ENCODE measurements at places on chromosomes 13 and 19.

- no peak for DNase-seq
Measured at GRCh38 chr19:16316506-16316882, 8.1 kb upstream of the KLF2 start.

DNA sequence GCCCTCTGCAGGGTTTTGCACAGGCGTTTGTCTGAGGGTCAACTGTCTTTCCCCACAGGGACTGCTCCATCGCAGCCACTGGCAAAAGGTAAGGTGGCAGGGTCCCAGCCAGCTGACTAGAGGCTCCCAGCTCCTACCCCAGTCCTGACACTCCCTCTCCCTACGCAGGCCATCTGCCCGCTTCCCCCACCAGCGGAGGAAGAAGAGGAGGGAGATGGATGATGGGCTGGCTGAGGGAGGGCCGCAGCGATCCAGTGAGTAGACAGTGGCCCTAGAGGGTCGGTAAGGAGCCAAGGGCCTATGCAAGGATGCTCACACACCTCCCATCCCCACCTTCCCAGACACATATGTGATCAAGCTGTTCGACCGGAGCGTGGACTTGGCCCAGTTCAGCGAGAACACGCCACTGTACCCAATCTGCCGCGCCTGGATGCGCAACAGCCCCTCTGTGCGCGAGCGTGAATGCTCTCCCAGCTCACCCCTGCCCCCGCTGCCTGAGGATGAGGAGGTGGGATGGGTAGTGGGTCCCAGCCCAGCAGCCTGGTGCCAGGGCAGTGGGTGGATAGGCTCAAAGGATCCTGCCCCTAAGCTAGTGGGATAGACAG lies 4.0 kb downstream of the HSPB6 start:
- DNase-seq, result no peak

- DNase-seq, result no peak
Measured at GRCh38 chr19:42455621-42456081, 12.9 kb upstream of the CXCL17 start.

GRCh38 chr19:31589109-31589508 lies 239.9 kb upstream of the TSHZ3 start:
- DNase-seq, result no peak

DNA sequence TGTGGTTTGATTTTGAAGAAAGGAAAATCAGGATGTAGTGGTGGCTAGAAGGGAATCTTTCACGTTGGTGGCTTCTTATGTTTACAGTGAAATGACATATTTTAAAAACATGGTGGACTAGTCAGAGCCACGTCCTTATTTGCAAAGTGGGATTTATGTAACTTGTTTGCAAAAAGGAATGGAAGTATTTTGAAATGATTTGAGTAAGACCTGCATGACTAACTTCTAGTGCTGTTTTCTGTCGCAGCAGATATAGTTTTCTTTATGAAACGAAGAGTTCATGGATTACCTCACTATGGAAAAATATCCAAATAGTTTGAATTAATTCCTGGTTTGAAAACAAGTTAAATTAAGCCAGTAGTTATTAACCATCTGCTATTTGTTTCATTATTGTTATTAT lies 476.5 kb downstream of the MYO16 start:
- no peak for DNase-seq

GRCh38 chr19:52689843-52690368 lies 44.9 kb downstream of the ZNF611 start:
- no peak for DNase-seq

GRCh38 chr13:95745752-95746151 lies 68.8 kb downstream of the DNAJC3 start:
- no peak for DNase-seq

DNA sequence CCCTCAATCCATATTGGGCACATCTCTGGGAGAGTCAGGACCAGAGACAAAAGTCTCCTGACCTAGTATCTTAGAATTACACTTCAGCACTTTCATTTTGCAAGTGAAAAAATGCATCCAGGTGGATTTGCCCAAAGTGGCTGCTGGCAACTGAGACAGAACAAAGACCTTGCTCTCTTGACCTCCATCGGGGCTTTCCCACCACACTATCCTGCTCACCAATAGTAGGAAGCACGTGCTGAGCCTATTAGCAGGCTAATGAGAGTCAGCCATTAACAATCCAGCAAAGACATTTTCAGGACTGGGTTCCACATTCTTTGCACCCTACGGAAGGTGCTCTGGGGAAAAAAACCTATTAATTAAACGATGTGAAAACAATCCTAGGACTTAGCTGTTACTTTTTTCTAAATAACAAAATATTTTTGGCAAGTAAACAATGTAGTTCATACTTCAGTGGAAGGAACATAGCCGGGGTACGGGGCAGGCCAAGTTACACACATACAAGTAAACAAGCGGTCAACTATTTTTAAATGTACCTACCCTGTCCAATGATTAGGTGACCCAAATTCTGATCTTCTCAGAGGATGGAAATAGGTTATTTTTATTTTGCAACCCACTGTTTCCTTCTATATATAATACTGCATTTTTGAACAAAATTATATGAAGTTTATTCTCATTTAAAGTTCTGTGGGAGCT lies 78.6 kb downstream of the CDADC1 start:
- DNase-seq, result no peak

DNA sequence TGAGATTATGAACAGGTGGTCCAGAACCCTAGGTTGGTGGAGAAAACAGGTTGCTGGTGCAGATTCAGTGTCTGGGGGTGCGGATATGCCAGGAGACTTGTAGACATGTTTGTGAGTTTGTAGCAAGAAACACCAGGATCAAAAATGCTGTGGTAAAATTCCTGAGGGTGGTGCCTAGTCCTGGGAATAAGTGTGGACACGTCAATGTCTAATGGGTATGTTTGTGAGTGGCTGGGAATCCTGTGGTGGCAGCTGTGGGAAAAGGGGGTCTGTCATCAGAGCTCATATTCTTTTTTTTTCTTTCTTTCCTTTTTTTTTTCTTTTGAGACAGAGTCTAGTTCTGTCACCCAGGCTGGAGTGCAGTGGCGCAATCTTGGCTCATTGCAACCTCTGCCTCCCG lies 7.2 kb downstream of the ZNF708 start:
- DNase-seq, result no peak

DNA sequence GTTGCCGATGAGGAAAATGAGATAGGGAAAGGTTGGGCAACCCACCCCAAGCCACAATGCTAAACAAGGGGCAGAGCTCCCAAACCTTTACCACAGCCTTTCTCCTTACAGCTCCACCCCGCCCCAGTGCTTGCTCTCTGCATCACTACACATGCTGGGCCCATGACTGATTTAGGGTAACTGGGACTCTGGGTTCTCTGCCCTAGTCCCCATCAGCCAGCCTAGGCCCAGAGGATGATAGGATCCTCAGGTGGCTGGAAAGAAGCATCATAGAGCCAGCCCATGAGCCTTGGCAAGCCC lies 11.6 kb downstream of the C19orf47 start:
- no peak for DNase-seq

DNA sequence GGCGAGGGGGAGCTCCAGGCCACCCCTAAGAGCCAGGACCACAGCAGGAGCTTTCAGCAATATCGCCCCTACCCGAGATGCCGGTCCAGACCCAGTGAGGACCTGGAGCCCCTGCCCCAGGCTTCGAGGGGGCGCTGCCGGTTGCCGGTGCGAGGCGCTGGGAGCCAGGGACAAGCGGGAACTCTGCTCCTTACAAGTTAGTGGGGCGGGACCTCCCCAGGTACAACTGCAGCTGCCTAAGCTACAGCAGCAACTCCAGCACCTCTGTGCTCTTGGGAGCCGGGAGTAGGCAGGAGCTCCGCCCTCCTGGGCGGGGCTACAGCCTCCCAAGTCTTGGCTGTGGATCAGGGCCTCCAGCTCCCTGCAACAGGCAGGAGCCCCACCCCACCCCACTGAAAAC lies 15.2 kb upstream of the TSC22D1 start:
- DNase-seq, result no peak

- DNase-seq, result no peak
Measured at GRCh38 chr19:3478409-3479176, 1.7 kb downstream of the SMIM24 start.

GRCh38 chr13:112574834-112575613 lies 12.9 kb downstream of the TUBGCP3 start:
- no peak for DNase-seq

DNA sequence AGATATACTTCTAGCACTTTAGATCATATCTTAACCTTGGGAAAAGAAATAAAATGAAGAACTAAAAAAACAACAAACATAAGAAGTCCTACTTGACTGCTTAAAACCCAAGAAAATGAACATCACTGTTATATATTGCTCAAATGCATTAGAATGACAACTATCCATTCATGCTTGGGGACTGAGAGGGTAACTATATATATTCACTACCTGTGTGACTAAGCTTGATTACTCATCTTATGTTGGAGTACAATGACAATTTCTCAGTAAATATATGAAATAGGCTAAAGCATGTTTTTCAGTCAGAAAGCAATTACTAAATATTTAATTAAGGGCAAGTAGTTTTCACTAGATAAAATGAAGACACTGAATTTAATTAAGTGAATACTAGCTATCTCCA lies 40.1 kb downstream of the ZC3H13 start:
- no peak for DNase-seq

GRCh38 chr13:37100731-37101130 lies 4.7 kb downstream of the CSNK1A1L start:
- DNase-seq, result no peak

- no peak for DNase-seq
Measured at GRCh38 chr19:33194532-33194885, 379 bp downstream of the LRP3 start.

- DNase-seq, result no peak
Measured at GRCh38 chr19:38425810-38426466, at the start of gene RASGRP4. Gene RASGRP4, minus strand, starts transcription at chr19:38426219. Its CDS starts 128 bp downstream, at chr19:38426091.
